Ecto neural progenitor cell (in vitro differentiated cells): ENCODE measurements at places on chromosomes 4 and X.
A peak's percentile ranks its signal among the peaks of the same experiment; 100 is the strongest.

DNA sequence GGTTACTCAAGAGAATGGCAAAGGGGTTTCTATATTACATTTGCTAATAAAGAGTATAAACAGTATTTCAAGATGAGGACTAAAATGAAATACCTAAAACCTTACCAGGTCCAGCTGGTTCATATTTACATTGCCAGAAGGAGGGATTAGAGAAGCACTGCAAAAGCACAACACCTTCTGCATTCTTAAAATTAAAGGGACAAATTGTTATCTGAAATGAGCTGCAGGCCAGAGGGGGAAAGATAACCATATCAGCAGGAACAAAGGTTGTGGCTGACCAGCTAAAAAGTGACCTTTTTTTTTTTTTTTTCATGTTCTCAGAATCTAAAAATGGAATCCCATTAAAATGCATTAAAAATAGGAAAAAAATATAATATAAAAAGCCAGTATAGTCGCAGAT is 39.7 kb downstream of the AFF2 start:
- DNase-seq, result no peak

DNA sequence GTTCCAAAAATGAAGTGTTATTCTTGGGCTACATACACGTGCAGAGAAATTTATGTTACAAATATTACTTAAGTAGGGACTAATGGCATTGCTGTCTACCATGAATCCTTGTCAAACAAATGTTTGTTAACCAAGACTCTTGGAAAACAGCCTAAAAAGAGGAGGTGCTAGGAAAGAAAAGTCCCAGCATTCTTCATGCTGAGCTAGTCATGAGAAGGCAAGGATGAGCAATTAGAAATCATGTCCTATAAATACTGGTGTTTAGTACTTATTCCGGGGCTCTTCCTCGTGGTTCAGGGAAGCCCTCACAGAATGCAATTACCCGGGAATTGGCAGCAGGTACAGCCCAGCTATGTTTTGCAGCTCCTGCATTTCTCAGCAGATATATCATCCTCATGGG is 378.1 kb upstream of the FTHL17 start:
- no peak for DNase-seq

GRCh38 chr4:22739968-22740367 is 47.2 kb downstream of the GBA3 start:
- no peak for DNase-seq

DNA sequence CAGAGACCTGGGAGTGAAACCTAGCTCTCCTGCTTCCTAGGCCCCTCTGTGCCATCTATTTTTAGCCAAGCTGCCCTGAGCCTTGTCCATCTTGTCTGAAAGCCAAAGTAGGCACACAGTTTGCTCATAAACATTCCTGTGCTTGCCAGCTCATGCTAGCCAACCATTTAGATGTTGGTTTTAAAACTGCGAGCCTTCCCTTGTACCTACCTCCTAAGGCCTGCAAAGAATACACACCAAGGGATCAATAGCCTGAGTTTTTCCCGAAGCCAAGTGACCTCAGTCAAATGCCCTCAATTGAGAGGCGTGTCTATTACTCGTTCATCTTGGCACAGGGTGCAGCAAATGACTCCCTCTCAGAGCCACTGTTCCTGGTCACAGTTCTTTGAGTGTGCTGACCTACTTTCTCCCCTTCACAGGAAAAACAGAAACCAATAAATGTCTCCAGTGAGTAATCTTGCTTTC is 48.5 kb downstream of the ZCCHC12 start:
- DNase-seq, result no peak

DNA sequence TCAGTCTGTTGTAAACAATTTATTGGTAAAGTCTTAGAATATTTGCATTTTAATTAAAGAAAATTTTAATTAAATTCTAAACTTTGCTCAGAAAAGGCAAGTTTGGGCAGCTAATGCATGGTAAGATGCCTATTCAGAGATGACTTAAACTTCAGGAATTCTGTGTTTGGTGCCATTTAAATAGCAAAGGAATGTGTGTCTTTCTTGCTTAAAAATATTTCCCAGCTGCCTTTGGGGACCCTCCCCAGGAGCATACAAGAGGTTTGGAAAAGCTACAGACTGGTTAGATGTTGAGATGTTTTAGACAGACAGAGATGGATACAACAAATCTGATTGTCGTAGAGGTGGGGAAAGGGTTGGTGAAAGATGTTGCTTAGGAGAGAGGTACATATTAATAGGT is 36.5 kb downstream of the AFF2 start:
- no peak for DNase-seq

DNA sequence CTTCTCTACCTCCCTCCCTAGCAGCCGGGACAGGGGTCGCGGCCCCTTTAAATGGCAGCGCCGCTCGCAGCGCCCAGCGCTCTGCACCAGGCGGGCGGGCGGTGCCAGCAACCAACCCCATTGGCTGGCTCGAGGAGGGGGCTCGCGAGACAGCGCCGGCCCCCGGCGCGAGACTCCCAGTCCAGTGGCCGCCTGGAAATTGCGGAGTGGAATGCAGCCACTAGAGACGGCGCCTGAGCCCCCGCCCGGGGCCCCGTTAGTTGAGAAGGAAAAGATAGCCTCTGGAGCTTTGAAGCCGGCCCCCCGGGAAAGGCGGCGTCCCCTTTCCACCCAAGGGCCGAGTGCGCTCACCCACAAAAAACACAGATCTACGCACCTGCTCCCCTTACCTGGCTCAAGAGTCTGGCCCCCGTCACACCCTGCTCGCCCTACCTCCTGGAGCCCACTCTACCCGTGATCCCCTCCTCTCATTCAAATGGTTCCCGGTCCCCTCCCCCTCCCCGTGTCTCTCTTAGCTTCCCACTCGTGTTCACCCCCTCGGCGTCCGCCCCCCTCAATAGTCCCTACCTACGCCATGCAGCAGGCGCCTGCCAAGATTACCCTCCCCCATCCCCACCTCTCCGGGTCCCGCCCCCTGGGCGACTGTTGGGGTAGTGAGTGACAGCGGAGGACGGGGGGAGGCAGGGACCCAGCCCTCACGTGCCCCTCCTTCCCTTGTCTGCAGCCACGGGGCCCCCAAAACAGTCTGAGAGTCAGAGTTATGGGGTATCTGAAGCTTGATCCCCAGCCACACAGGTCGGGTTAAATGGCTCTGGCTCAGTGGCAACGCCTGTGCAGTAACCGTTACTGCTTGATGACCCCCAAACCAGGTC is at the start of gene ZMYM3:
ZMYM3 (minus strand) TSS at position 49 of the 872 bp plus-strand sequence. CDS start 885 bp downstream, outside the sequence.
- peak; percentile 89 for DNase-seq

DNA sequence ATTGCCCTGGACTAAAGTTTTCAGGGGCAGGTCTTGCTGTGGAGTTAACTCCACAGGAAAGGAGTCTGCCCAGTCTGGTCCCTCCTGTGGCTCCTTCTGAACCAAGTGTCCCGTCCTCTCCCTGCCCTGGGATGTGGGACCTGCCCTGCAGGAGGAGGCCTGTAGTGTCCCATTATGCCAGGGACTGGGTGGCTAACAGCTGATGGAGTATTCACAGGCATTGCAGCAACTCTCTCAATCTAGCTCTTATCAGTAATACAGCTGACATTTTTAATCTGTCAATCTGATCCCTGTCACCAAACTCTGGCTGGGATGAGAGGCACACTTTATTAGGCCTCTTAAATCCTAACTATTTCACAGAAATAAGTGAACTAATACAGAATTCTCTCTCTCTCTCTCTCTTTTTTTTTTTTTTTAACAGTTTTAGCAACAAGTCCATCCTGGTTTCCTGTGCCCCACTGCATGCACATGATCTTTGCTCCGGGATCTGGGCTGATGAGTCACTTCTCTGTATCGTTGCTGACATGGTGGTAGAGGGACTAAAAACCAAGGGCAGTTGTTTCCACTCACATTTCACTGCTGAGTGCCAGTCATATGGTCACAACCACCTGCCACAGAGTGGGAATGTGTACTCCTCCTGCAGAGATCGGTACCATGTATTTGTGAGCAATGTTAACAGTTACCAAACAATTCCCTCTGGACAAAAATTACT is 39.1 kb downstream of the HAND2 start:
- DNase-seq, result peak; percentile 36

DNA sequence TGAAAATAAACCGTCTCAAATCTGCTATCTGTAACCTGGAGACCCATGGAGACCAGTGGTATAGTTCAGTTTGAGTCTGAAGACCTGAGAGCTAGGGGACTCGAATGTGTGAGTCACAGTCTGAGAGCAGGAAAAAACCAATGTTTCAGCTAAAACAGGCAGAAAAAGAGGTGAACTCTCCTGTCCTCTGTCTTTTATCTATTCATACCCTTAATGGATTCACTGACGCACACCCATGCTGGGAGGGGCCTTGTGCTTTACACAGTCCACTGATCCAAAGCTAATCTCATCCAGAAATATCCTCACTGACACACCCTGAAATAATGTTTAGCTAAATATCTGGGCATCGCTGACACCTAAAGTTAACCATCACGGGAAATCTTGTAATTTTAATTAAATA is 297.9 kb downstream of the GPM6A start:
- DNase-seq, result no peak

GRCh38 chr4:107318078-107318477 is 282.0 kb upstream of the DKK2 start:
- DNase-seq, result no peak

DNA sequence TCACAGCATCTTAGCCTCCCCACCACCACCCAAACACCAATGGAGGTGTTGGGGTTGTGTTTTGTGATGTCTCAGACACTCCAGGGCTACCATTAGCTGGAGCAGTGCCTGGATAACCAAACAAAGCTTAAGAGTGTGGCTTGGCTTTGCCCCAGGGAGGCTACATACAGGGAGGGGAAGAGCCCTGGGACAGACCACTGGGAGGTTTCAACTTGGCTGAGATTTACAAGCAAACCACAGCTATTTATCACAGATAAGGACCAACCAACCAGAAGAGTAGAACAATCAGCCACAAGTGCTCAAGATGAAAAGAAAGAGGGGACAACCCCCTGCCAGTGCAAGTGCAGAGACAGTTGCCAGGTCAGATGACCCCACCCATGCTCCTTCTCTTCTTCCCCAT is 24.1 kb downstream of the SOX3 start:
- no peak for DNase-seq

DNA sequence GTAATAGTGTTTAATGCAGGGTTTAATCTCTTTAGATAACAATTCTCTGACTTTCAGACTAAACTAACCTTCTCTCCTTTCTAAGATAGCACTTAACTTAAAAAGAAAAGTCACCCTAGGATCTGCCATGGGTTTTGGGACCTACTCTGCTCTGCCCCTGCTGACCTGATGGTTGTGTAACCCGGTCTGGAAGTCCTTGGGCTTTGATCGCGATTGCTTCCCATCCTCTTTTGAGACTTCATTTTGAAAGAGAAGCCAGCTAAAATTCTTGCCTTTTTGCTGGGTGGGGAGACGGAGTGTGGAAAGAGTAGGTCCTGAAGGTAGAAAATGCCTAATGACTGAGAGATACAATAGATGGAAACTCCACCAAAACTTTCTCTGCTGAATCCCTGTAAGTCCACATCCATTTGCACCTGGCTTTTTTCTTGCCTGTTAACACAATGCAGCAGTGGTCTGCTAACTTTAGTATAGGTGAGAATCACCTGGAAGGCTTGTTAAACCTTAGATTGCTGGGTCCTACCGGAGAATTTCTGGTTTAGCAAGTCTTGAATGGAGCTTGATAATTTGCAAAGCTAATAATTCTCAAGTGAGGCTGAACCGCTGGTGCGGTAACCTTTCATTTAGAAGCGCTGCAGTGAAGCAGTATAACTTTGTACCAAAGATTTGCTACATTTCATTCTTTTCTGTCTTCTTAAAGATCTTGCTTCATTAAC is 45.6 kb upstream of the CCSER1 start:
- DNase-seq, result no peak

DNA sequence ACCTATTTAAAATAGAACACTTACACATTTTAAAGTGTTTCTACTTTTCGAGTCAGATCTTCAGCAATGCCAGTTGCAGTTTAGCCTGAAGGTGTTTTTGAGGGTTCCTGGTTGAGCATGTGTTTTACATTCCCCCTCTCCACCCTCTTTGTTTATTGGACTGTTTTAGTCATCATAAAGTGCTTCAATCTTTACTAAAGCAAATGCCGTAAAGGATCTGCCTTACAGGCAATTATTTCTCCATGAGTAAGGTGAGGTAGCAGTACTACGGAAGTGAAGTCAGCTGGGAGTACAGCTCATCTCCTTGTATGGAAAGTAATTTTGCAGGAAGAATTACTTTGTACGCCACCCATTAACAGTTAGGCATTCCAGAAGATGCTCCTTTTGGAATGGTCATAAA is 36.9 kb downstream of the PDLIM5 start:
- DNase-seq, result no peak

DNA sequence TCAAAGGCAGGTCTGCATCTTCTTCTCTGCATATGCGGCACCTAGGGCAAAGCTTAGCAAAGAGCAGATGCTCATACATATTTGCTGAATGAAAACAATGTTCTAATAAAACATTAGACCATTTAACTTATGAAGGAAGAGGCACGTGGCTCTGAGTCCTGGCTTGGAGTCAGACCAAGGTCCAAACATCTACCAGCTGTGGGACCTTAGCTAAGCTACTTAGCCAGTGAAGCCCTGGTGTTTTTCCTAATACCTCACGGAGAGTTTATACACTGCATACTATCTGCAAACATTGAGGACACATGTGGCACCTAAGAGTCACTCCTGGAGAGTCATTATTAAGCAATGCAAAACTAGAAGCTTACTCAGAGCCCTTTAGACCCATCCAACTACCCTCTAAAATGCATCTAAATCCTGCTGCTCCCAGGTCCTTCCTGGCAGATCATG is 9.0 kb downstream of the PDGFC start:
- no peak for DNase-seq

DNA sequence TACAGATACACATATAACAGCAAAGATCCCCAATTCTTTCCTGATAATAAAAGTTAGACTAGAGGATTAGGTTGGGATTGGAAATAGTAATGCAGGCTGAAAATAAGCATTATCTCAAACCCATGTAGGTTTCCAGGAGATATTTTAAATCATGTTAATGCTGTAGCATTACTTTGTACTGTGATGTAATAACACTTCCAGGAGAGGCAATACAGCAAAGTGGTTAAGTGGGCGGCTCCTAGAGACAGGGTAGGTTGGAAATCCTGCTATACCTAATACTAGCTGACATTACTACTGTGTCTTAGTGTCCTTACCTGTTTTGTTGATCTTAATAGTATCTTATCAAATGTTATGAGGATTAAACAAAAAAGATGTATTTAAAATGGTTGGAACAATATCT is 9.6 kb downstream of the PAICS start:
- DNase-seq, result no peak

GRCh38 chrX:506341-506740 is 119.6 kb upstream of the PPP2R3B start:
- DNase-seq, result no peak

- DNase-seq, result no peak
Observed at GRCh38 chr4:139889264-139889663, 223.6 kb downstream of the MGST2 start.

- no peak for DNase-seq
Observed at GRCh38 chr4:152099061-152099425, 338.2 kb upstream of the GATB start.

- no peak for DNase-seq
Observed at GRCh38 chr4:13536607-13537006, 7.7 kb downstream of the NKX3-2 start.
